Epithelial cell of proximal tubule (primary cell): ENCODE measurements at places on chromosomes 11 and 22.
A peak's percentile ranks its signal among the peaks of the same experiment; 100 is the strongest.

GRCh38 chr11:94747146-94747545, 21.0 kb upstream of the AMOTL1 start:
- DNase-seq, result no peak

DNA sequence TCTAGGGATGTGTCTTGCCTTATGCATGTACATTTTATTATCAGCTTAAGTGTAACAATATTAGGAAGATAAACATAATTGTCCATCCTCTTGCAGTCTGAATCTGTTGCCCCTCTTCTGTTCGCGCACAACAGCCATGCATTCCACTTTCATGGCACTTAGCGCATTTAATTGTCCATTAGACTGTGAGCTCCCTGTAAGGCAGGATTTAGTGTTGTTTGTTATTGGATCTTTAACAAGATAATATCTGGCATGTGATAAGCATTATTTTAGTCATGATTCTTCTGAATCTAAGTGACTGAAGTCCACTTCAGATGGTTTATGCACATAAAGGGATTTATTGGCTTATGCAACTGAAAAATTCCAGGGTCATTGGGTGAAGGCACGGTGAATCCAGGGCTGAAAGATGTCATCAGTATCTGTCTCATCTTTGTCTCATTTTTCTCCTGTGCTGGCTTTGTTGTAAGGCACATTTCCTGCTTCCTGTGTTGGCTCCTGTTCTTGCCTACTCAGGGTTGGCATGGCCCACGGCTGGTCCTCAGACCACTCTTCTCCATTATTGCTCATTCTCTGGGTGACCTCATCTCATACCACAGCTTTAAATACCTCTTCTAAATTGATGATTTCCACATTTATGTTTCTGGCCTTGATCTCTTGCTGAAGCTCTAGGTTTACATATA, 37.6 kb downstream of the ATXN10 start:
- DNase-seq, result no peak

GRCh38 chr11:72389116-72389515, 45.2 kb downstream of the CLPB start:
- no peak for DNase-seq

DNA sequence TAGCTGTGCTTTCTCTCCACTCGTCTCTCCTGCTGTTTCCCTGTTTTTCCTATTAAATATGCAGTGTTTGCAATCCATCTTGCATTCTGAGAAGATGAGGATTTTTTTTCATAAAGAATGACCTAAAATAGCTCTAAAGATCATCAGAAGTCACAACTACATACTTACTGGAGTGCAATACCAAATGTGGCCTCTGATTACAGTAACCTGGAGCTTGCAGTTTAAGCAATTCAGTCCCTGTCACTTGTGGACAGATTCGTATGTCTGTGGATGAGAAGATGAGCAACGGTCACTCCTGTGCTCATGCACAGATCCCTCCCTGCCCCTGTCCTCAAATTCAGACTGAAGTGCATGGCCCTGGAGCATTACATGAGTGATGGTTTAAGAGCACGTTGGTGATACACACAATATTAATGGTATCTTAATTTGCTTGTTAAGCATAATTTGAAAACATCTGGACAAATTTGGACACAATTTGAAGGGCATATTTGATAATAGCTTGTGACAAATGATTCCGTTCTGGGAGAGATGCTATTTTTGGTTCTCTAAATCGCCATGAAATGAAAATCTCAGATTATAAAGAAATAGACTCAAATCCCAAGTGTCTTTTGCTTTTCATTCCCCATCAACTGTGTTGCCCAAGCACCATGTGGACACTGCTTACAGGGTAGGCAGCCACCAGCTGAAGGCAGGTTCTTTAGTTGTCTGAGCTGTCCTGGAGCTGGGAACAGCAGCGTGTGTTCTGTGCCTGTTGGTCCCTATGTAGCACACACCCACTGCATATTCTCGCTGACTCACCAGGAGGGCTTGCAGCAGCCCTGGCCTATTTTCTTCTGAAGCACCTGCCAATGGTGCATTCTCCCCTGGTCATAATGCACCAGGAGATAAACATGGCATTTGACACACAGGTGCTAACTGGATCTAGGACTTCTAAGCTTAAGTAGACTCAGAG, 32.6 kb upstream of the PRAME start:
- DNase-seq, result no peak

DNA sequence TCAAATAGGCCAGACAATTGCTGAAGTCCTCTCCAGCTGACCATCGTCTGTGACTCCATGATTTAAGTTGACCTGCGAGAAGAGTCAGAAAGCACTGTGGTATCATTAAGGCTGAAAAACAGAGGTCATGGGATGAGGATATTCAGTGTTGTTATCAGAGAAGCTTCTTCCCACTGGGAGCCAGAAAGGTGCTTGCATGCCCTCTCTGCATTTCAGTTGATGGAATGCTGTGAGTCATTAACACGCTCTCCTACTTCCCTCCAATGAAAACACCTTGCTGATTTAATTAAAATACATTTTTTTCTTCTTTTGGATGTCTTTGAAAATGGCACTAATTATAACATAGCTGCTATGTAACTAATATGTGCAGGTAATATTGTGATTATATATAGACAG, 667.0 kb downstream of the NTM start:
- no peak for DNase-seq

DNA sequence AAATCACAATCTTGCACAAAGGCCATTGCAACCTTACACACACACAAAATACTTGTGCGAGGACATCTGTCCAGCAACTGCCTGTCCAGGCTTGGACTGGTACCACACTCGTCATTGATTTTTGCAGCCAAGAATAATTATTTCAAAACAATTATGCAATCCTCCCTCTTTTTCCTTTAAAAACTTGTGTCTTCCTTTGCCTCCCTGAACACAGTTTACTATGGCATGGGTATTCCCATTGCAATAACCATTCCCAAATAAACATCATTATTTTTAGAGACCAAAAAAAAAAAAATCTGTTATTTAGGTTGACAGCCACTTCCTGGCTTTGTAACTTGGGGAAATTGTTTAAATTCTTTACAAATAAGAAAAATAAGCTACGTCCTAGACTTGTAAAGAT, 54.0 kb downstream of the C11orf91 start:
- no peak for DNase-seq

DNA sequence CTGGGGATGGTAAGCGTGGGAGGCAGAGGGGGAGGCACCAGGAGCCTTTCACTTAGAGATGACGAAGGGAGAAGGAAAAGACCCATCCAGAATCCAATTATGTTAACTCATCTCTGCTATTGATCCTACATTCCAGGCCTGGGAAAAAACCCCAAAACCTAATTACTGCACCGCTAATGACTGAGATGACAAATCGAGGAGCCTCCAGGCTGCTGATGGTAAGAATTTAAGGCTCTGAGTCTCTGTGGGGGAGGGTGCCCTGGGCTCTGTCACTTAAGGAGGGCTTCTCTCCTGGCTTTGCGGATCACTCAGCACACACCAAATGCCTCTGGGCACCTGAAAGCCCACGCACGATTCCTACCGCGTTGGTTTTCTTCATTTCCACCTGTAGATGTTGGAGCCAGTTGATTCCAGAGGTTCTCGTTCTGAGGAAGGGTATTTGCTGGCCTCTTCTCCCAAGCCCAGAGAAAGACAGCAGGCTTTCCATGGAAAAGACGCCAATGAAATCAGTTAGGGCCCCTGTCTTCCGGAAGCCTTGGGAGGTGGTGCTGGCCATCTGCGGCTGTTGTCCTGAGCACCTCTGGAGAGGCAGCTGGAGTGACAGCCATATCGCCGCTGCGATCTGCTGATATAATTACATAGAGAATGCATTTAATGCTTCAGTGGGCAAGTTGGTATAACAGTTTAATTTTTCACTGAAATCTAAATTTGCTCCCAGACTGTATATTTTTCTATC, 751.2 kb downstream of the BRD1 start:
- no peak for DNase-seq

- no peak for DNase-seq
Measured at GRCh38 chr11:1160231-1161101, 2.7 kb downstream of the MUC5AC start.

DNA sequence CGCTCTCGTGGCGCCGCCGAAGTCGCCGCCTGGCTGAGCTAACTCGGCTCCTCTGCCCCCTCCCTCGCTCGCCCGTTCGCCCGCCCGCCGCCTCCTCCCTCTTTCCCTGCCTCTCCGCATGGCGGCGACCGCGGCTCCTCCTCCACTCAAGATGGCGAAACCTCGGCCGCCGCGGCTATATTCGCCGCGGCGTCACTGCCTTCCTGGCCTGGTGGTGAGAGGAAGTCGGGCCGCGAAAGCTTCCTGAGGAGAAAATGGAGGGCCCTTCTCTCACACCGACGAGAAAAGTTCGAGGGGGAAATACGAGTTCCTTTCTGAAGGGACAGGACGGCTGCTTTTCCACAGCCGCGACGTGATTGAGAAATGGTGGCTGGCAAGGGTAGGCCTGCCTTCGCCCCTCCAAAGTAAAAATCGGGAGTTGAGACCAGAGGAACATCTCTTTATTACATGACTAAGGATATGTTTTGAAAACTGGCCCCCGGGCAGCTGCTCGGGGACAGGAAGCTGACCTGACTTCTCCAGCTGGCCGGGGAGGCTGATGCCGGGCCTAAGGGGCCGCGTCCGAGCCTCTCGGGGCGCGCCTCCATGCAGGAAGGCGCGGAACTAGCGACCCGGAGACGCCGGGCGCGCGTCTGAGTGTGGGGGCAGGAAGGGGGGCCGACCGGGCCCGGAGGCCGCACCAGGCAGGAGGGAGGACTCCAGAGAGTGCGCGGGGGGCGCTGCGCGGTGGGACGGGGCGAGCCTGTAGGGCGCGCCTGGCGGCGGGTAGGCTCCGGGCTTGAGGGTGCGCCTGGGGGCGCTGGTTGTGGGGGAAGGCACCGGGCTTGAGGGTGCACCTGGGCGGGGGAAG, at the start of gene DDX6:
Gene DDX6 (minus strand): TSS at position 54 of the 850 bp plus-strand sequence. CDS start 4,913 bp downstream, outside the sequence.
- no peak for DNase-seq

GRCh38 chr11:28919194-28919593, 811.0 kb downstream of the METTL15 start:
- DNase-seq, result no peak

DNA sequence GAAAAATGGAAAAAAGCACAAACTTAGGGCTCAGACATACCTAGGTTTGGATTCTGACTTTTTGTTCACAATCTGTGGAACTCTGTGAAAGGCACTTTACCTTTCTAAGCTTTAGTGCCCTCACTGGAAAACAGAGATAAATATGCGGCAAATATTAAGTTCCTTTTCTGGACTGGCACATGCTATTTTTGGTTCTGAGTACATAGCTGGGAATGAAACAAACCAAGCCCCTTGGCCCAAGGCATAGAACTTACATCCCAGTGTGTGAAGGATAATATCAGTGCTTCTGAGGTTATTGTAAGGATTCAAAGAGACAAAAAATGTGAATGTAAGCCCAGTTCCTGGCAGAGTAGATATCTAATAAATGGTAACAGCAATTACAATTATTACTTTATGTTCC, 227.5 kb downstream of the ADAMTS15 start:
- DNase-seq, result no peak

GRCh38 chr11:18203723-18204122, 31.1 kb downstream of the MRGPRX4 start:
- no peak for DNase-seq

DNA sequence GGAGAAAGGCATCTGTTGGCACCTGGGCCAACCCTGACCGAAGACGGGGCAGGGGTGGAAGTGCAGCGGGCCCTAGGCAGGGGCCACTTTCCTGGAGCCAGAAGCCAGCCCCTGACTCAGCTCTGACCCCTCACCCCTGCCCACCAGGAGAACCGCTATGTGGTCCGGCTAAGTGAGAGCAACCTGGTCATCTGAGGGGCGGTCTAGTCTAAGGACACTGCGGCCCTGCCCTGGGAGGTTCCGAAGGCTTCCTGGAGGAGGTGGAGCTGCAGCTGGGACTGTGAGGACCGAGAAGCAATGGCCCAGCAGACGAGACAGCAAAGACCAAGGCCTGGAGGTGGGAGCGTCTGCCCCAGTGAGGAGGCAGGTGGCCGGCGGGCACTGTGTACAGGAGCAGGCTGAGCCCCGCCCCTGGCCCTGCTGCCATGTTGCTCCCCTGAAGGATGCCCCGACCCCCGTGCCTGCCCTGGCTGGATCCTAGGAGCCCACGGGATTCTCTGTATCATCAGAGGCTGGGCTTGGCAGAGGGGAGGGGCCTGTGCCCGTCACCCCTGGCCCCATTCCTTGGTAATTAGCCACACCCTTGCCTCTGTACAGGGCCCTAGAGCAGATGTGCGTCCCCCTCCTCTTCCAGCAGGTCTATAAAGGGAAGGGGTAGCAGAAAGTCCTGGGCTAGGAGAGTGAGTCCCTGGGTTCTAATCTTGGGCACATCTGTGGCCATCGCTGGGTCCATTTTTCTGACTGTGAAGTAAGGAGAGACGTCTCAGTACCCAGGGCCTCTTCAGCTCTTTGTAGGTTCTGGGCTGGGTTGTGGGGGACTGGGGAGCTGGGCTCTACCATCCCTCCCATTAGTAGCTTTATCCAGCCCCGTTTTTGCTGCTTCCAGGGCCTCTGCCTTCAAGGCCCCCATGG, 19.4 kb downstream of the RELT start:
- DNase-seq, result no peak

DNA sequence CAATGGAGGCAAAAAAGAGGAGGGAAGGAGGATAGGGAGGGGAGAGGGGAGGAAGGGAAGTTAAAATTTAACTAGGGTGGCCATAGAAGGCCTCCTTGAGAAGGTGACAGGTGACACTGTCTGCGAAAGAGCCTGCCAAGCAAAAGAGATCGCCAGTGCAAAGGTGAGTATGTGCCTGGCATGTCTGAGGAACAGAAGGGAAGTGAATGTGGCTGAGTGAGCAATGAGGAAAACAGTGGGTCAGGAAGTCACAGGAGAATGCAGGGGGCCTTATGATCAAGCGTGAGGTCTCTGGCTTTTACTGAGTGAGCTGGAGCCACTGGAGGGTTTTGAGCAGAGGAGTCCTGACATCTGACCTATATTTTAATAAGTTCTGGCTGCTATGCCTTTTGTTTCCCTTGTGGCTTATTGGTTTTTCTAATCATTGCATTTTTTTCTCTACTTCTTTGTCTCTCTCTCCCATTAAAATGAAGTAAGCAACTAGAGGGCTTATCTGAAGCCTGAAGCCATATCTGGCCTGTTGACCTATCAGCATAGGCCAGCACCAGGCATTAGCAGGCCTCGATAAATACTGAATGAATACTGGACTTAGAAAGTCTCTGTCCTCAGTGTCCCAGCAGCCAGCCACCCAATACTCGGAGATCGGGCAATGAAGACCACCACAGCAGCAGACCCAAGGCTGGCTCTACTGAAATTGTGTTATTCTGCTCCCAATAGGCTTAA, 5.6 kb downstream of the AP1B1 start:
- DNase-seq, result no peak

GRCh38 chr11:63610604-63611394, 3.4 kb downstream of the PLAAT3 start:
- DNase-seq, result no peak

- DNase-seq, result peak; percentile 82
Measured at GRCh38 chr11:102760344-102761035, 19.9 kb downstream of the MMP10 start.
